PC-3 (cell line): ENCODE measurements at places on chromosomes 3 and 15. TPM values are rescaled to one million over a fixed set of nuclear protein-coding genes. Genes with fewer than 3 reads are reported as not detected.

ESYT3 gene
- 1.6 TPM in 2 replicates for total RNA-seq

CFAP91 gene
- 0.17 and 1.1 TPM in 2 replicates for total RNA-seq

PAQR9 gene
- 0.12 TPM in 1 of 2 replicates, not detected in the other for total RNA-seq

ANKRD34C gene
- not detected in 2 replicates for total RNA-seq
